ENCODE measurements at places on chromosomes 1 and 21. TPM values are rescaled to one million over a fixed set of nuclear protein-coding genes. Genes with fewer than 3 reads are reported as not detected.

DNA sequence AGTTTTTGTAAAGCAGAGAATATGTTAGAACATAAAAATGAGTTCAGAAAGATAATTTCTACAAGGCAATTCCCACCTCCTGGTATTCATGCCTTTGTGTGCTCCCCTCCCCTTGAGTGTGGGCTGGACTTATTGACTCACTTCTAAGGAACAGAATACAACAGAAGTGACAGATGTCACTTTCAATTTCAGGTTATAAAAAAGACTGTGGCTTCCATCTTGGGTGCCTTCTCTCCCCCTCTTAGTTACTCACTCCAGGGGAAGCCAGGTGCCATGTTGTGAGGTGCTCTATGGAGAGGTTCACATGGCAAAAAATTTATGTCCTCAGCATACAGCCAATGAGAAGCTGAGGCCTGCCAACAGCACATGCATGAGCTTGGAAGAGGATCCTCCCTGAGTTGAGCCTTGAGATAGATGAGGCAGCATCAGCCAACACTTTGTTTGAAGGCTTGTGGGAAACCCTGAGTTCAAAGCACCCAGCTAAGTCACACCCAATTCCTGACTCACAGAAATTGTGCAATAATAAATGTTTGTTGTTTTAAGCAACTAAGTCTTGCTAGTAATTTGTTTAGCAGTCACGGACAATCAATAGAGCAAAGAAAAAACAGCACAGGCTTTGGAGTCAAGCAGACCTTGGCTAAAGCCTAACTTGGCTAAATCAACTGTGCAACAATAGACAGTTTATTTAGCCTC lies 73.5 kb upstream of the NGF start:
- DNase-seq = no peak

GRCh38 chr1:199265319-199265718 lies 626.5 kb downstream of the PTPRC start:
- DNase-seq = no peak

GRCh38 chr1:87208931-87209330 lies 119.7 kb upstream of the LMO4 start:
- no peak for DNase-seq

DNA sequence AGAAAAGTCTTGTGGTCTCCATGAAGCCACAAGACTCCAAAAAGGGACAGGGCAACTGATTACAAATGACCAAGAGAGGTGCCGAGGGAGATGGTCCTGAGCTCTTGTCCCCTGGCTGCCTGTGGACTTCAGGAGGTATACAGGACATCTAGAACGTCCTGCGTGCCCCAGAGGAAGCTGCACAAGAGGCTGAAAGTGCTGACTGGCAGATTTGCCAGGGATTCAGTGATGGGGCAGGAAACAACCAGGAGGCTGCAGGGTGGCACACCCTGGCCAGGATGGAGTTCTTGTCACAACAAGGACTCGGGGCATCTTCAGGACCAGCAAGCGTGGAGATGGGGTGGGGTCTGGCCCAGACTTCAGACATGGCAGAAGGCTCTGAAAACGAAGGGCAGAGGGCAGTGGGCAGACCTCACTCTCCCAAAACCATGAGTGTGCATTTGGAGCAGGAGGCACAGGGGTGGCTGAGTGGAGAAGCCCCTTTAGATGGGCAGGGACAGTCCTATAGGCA lies 13.4 kb upstream of the PKP1 start:
- no peak for DNase-seq

- no peak for DNase-seq
Measured at GRCh38 chr1:67766141-67766978, 66.9 kb downstream of the GNG12 start.

- no peak for DNase-seq
Measured at GRCh38 chr1:194723067-194723466, 1536.7 kb upstream of the B3GALT2 start.

GRCh38 chr1:78619032-78619431 lies 1.2 kb upstream of the IFI44L start:
- no peak for DNase-seq

DNA sequence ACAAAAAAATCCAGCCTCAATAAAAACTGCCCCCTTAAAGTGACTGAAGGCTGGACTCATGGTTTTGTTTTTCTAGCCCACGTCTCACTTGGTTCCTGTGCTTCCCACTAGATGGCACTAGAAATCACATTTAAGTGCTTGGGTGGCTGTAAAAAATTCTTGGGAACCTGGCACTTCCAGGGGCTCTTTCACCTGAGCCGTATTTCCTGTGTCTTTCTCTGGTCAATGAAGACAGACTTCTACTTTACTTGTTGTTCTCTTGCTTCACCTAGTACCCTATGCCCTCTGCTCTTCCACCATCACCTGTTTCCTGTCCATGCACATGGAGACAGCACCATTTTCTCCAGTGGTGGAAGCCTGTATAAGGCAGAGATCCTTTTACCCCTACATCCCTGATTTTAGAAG lies 20.0 kb downstream of the METTL13 start:
- no peak for DNase-seq

DNA sequence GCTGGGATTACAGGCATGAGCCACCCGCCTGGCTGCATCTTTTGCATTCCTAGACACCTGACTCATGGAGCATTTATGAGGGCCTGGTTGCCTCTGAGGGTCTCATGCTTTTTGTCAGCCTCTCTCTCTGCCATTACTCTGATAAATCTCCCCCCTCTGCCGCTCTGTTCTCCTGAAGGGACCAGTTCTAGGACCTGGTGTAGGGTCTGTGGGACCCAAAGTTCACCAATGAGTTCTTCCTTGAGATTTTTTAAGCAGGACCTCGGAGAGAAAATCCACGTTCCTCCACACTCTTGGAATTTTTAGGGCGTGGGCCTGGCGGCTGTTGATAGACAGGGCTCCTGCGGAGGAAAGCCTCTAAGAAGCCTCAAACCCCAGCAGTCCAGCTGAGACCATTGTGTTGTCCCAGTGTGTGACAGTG lies 91.9 kb upstream of the ERRFI1 start:
- DNase-seq = no peak

- no peak for DNase-seq
Measured at GRCh38 chr1:165834881-165835280, 7.5 kb downstream of the UCK2 start.

DNA sequence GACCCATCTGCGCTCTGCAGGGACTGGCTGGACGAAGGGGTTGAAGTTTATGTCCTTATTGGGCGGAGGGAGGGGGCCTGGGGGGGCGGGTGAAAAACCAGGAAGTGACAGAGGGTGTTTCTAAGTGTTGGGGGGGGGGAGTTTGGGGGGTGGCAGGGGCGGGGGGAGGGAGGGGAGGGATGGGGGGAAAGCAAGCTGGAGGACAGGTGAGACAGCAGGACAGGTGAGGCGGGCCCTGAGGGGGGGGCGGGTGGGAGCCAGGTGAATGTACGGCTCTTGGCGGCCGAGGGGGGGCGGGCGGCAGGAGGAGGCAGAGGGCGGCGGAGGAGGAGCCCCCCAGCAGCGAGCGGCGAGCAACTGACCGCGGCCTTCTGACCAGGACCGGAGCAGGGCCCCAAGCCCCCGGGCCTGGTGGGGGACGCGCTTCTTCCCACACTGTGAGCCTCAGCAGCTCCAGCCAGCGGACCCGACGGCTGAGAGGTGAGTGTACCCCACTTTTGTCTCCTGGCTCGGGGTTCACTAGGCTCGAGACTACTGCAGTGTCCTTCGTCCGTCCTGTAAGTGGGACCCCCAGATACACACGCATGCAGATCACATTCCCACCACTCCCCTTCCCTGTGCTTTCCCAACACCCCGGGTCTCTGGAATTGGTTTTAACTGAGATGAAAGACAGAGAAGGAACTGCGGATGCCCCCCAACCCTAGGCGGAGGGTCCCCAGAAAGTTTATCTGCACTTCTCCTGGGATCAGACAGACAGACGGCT lies at the start of gene ZBTB7B:
Gene ZBTB7B, plus strand, starts transcription at position 339 of the 763 bp plus-strand sequence. CDS start 11,859 bp downstream, outside the sequence.
- DNase-seq = no peak

DNA sequence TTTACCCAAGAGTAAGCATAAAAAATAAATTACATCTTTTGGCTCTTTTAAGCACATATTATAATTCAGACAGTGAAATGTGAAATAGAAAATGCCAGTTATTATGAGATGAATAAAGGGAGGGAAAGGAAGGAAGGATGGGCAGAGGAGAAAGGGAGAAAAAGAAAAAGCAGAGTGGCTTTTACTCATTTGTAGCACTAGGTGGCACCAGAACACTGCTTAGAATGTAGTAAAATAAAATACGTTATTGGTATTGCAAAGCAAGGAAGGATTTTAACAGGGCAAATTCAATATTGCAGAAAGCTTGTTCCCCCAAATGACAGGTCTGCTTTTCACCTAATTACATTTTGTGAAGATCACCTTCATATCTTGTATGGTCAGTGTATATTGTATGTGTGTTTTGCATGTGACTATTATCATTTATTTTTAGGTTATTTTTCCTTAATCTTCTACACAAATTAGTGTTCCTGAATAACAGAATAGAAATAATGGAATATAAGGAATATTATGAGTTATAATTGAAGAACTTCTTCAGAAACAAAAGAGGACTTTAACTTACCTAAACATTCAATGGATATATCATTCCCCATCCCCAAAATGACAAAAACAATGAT lies 9.1 kb upstream of the PCNX2 start:
- DNase-seq = no peak

The ALPL gene
- 6.9 TPM for polyA plus RNA-seq

The ZNF692 gene
- 40.8 TPM for polyA plus RNA-seq

The SUSD4 gene
- 2.0 TPM for polyA plus RNA-seq
